ENCODE measurements at places on chromosomes 3 and 15. TPM values are rescaled to one million over a fixed set of nuclear protein-coding genes. Genes with fewer than 3 reads are reported as not detected.

- DNase-seq: no peak
Measured at GRCh38 chr3:141934354-141934753, 57.9 kb downstream of the ATP1B3 start.

The GOLGA8N gene
- 19.7 TPM for polyA plus RNA-seq

The TMED3 gene
- polyA plus RNA-seq: 59.7 TPM

GRCh38 chr15:91915576-91915975 lies 62.1 kb downstream of the SLCO3A1 start:
- no peak for DNase-seq

DNA sequence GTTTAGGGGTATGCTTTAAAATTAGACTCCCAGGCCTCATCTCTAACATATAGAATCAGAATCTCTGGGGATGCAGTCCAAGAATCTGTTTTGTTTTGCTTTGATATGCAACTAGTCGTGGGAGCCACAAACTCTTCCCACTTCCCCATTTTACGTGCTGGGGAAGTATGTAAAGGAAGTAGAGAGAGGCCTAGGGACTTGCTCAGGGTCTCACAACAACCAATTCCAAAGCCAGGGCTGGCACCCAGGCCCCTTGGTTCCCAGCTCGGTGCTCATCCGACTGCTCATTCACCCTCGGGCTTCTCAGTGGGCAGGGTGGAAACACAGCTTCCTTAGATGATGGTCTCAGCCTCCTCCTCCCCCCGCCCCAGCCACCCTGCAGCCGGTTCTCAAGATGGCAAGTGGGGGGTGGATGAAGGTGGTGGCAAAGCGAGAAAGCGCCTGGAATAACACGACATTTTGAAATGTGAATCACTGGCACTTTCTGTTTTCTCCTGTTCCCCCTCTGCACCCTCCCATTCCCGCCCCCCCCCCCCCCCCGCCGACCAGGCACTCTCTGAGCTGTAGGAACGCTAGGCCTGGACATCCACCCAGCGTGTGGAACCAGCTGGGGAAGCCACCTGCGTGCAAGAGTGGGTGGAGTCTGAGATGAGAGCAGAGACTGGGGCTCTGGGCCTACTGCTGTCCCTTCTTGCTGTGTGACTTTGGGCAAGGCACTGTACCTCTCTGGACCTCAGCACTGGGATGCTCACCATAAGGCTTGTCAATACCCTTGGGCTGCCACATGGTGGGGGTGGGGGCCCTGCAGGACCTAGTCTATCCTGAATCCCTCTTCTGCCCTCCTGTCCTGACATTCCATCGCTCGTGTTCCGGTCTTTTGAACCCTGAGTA lies 214.5 kb downstream of the RPLP1 start:
- DNase-seq: no peak

The LXN gene
- 29.5 TPM for polyA plus RNA-seq

The ERC2 gene
- polyA plus RNA-seq: 2.4 TPM

The MUC13 gene
- polyA plus RNA-seq: not detected

DNA sequence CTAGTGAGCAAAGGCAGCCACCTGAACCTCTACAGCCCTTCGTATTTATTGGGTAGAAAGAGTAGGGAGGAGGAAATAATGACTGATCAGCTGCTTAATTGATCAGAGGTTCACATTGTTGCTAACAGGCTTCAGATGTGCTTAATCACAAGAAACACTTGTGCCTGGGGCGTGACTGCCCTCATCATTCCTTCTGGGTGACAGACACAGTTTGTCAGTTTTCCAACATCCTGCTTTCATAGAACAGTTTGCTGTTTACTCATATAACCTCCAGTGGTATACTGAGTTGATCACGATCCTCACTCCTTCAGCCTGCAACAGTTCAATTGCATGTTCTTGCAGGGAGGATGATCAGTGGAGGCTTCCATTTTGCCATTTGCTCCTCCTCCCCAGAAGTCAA lies 13.6 kb upstream of the CASR start:
- DNase-seq: no peak

GRCh38 chr15:29680465-29681165 lies 141.7 kb downstream of the TJP1 start:
- DNase-seq: no peak

DNA sequence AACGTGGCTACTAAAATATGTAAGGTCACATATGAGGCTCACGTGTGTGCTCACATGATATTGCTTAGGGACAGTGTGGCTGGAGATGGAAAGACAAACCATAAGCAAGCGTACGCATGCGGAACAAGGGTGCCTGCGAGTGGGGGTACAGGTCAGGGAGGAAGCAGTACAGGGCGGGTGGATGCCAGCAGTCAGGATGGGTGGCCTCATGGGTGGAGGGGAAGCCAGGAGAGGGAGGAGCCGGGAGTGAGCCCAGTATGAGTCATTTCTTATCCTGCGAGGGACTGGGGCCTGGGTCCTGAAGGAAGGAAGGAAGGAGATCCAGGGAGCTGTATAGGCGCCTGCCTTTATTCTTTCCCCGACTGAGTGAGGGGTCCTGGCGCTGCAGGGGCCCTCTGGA lies 42.0 kb upstream of the CGNL1 start:
- no peak for DNase-seq

GRCh38 chr3:60135474-60135873 lies 1085.6 kb upstream of the CFAP20DC start:
- DNase-seq: no peak

The AMIGO3 gene
- polyA plus RNA-seq: 2.2 TPM

The FBXL22 gene
- polyA plus RNA-seq: 1.7 TPM

The PCSK6 gene
- polyA plus RNA-seq: 7.2 TPM

DNA sequence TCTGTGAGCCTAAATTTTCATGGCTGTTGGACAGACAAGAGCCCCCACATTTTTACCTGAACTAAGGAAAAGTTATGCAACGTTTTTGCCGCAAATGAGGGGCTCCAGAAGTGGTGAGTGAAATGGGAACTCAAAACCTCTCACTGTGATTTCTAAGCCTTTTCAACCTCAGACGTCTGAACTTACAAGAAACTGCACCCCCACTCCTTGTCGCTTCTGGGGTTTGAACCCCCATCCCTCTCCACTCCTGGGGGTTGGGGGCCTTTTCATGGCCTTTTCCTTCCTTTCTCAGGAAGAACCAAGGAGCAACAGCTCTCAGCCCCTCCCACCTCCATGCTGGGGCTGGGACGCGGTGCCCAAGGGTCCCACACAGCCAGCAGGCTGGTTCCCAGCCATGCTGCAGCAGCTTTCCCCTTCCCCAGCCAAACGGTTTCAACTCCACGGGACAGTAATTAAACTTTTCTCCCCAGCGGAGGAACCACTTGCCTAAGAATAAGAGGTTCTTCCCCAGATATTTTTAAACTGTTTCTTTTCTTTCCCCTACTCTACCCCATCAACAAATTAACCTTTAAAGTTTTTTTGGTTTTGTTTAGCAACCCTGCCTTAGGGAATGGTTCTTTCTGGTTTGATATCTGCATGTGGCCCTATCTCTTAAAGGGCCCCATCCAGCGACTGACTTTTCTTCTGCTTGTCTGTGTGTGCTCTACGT lies 387.6 kb upstream of the CBLB start:
- no peak for DNase-seq

The NUP210 gene
- polyA plus RNA-seq: 30.0 TPM

The WDR93 gene
- polyA plus RNA-seq: 2.9 TPM

DNA sequence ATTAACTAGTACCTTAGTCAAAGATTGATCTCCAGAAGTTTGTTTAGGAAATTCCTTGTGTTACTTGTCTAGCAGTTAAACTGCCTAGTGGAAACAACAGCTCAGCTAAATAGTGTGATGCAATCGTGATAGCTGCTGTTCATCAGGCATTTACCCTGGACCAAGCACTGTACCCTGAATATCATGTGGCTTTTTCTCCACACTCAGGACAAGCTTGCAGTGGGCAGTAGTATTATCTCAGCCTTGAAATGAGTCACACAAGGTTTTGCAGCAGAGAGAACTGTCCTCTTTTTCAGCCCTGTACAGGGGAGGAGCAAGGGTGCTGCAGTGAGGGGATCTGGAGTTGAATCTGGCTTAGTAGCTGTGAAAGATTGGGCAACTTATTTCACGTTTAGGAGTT lies 208.4 kb downstream of the TP63 start:
- no peak for DNase-seq

DNA sequence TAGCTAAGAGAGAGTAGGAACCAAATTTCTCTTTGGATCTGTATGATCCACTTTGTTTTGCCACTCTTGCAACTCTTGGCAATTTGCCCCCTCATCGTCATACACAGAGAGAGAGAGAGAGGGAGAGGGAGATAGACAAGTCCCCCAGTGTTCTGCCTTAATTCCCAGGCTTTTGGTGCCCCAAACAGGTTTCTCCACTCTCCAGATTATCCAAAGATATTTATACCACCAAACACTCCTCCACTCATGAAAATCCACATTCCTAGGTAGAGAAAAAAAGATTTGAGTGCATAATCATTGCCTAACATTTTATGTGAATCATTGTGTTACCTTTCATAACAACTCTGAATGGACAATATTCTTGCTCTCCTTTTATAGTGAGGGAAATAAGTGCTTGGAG lies 15.3 kb downstream of the ACP3 start:
- no peak for DNase-seq

DNA sequence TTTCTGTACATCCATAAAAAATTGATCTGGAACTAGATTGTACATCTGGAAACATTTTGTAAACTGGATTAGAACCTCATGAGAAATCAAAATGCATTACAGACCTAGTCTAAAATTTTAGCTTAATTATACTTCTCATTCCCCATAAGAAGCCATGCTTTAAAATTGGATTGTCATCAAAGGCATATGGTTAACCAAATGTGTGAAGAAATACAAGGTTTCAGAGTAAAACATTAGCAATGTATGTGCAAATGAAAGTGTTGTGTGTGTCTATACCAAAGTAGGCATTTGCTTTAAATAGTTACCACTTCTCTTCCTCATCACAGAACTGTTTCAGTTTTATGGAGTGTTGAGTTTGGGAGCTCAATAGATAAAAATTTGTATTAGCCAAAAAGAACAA lies 968.7 kb downstream of the EPHA3 start:
- DNase-seq: no peak

The CYP8B1 gene
- polyA plus RNA-seq: 1.4 TPM

DNA sequence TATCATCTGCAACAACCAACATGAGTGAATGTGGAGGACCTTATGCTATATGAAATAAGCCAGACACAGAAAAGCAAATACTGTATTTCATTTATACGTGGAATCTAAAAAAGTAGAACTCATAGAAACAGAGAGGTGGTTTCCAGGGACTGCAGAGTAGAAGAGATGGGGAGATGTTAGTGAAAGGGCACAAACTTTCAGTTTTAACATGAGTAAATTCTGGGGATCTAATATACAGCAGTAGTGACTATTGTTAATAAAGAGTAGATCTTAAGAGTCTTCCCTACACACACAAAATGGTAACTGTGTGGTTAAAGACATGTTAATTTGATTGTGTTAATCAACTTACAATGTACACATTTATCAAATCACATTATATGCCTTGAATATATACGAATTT lies 20.9 kb upstream of the MELTF start:
- DNase-seq: no peak

GRCh38 chr3:172313671-172314070 lies 134.6 kb downstream of the GHSR start:
- no peak for DNase-seq

GRCh38 chr3:16048435-16049318 lies 125.8 kb upstream of the GALNT15 start:
- DNase-seq: no peak

Measured in renal cortex interstitium (tissue), 15 donors.